ENCODE measurements at places on chromosomes 3 and 15.
A peak's percentile ranks its signal among the peaks of the same experiment; 100 is the strongest.

GRCh38 chr3:118067439-118067838 lies 967.2 kb downstream of the IGSF11 start:
- no peak for DNase-seq

- DNase-seq = no peak
These were observed 273.0 kb downstream of the PLCL2 start for GRCh38 chr3:17157713-17158112.

DNA sequence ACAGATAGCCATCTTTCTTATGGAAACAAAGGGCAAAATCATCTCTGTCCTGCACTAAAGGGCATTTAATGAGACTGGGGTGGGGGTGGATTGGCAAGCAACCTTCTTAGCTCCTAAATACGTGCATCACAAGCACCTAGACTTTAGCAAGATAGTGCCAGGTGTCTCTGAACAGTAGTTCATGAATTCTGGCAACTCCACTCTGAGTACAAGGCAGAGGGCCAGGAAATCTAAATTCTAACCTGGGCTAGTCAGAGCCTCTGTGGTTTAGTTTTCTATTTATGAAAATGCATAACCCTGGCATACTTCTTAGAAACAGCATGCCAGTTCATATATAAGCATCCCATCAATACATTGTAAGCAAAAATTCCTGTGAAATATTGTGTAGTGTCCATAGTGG lies 788.5 kb downstream of the MCTP2 start:
- no peak for DNase-seq

DNA sequence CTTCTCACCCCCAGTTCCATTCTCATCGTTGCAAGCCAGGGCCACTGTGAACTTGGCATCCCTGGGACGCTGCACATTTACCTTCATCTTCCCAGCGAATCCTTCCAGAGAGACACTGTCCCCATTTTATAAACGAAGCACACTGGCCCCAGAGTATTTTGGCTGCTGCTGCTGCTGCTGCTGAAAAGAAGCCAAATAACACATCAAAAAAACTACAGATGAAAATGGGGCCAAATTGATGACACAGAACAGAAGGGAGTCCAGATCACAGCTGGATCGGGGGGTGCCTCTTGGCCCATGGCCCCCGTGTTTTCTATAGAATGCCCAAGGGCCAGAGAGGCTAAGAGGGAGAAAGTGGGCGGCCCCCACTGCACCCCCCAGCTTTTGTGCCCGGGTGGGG lies 221.0 kb upstream of the IGF1R start:
- DNase-seq = no peak

DNA sequence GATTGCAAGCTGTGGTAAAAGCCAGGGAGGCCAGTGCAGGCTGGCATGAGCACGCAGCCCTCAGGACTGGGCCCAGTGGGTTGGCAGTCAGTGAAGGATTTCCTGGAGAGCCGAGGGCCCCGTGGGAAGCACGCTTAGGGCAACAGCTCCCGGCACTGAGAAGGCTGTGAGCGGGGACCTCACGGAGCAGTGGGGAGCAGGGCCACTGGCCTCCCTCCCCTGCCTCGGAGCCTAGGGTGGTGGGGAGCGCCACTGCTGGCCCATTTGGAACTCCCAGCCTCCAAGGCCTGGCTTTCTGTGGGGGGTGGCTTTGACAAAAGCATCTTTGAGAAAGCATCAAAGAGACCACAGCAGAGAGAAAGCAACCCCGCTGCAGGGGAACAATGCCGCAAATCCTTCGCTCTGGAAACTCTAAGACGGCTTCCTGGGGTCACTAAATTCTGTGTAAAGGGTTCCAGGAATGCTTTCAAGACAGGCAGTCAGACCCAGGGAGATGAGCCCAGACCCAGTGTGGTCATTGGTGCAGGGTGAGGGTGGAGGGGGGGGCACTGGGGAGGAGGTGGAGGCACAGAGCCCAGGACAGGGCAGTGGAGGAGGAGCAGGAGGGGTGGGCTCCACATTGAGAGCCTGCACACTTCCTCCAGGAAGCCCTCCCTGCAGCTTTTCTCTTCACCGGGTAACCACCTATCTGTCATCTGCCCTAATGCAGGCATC lies 9.5 kb upstream of the APBA2 start:
- no peak for DNase-seq

DNA sequence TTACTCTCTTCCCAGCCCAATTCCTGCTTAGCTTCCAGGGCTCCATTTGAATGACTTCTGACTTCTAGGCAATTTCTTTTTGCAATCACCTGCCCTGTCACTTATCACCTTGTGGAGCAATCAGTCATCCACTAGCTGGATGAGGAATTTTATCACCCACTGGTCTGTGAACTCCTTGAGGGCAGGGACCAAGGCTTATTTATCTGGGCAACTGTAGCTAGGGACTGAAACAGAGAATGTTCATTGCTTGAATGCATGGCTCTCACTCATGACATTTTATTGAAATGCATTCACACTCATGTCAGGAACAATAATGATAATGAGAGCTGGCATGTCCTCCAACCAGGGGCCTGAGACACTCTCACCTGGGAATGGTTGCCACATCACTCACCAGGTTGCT lies 15.5 kb downstream of the TNFAIP8L3 start:
- DNase-seq = no peak

DNA sequence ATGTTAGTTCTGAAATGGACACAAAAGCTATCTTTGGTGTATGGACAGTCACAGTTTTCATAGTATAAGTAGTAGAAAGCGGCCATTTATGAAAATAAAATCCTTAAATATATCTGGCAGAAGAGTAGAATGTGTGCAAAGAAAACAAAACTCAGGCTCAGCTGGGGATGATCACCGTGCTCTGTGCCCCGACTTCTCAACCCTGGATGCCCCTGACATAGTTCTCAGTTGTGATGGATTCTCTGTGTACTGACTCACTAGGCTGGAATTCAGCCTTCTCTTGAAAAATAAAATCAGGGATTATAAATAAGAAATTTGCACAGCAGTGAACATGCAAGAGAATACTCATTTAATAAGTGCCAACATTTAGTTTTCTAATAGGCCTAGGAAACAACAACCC lies 925.1 kb upstream of the NR2F2 start:
- no peak for DNase-seq

GRCh38 chr15:58432401-58432800 lies 610 bp downstream of the LIPC start:
- no peak for DNase-seq

GRCh38 chr3:69212411-69213160 lies 90.2 kb upstream of the LMOD3 start:
- no peak for DNase-seq

- DNase-seq = no peak
These were observed 15.9 kb downstream of the ARHGAP31 start for GRCh38 chr3:119310071-119310470.

DNA sequence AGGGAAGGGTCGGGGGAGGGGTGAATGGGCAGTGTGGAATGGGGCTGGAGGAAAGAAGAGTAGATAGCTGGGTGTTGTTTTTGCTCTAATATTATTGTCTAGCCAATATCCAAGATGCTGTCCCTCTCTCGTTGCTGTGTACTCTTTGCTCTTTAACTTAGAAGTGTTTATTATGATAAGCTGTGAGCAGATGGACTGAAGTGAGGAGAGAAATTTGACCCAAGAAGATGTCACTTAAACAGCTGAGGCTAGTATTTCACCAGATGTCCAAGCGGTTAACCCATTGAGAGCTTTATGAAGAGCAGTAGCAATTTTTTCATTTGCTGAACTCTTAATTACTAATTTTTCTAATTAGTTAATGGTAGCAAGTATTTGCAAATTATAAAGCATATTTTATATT lies 212.2 kb upstream of the TP63 start:
- DNase-seq = no peak

DNA sequence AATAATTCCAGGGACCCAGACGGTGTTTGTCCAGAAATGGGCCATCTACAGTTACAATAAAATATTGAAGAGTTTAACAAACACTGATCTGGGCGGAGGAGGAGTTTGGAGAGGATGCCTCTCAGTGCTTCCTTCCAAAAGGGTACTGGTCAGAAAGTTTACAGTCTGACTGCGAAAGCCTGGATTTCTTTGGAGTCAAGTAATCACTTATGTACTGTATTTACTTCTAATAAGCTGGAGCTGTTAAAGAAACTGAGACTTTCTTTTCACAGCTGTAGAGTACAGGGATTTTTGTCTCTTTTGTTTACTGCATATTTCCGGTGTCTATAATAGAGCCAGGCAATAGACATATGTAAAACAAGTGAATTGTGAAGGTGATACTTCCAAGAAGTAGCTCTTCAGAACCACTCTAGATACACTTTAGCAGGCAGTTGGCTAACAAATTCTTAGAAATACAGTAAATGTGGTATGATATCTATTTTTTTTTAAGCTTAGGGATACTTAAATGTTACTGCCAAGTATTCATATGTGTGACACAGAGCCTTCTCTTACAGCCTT lies 22.1 kb upstream of the NEO1 start:
- no peak for DNase-seq

DNA sequence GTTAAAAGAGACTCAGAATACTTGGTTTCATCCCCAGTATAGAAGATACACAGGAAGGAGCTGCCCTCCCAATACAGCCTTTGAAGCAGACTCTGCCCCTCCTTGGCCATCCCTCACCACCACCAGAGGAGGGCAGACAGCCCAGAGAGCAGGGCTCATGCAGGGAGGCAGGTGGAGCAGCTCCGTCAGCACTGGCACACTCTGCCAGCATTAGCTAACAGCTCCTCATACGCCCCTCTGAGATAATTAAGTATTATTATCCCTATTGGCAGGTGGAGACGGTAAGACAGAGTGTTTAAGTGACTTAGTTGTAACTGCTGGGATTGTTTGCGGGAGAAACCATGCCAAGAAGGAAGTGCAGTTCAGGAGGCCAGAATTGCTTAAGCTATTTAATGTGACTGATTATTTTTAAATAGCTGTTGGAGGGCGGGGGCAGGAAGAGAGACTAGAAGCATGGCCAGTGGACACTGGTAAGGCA lies 434.0 kb downstream of the EPHB1 start:
- peak; percentile 66 for DNase-seq

- no peak for DNase-seq
These were observed 488.3 kb upstream of the ALCAM start for GRCh38 chr3:104878395-104878794.

DNA sequence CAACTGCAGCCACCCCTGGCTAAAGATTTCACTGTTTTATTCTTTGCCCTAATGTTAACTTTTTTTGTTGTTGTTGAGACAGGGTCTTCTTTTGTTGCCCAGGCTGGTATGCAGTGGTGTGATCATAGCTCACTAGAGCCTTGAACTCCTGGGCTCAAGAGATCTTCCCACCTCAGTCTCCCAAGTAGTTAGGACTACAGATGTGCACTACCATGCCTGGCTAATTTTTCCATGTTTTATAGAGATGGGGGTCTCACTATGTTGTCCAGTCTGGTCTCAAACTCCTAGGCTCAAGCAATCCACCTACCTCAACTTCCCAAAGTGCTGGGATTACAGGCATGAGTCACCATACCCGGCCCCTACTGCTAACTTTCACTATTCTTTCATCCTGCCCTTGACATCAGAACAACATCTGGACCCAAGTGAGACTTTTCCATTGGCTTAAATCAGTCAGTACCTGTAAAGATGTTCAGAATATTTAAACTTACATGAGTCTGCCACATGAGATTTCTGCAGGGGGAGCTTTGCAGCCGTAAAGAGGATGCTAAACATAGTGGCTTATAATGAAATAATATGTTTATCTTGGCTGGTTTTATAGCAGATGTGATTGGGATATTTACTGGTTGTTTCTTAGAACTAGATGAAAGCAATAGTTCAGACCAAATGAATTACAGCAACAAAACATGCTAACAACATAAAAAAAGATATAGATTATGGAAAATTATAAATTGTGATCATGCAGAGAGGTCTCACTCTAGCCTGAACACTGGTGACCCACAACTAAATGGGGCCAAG lies 73.6 kb downstream of the HMG20A start:
- no peak for DNase-seq

DNA sequence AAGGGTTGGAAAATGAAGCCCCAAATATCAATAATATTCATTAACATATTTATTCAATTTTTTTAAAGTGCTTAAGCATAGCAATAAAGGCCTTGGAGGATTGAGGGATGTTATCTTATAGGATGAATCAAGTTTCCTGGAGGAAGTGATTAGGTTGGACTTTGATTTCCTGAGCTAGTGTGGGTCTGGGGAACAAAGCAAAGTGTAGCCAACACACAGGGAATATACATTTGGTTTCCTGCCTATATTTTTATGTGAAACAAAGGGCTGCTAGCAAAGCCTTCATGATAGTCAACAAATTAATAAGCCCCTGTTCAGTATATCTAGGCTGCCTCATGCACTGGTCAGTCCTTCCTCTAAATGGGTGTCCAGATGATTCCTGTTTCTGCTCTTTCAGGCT lies 261.1 kb upstream of the IL12A start:
- no peak for DNase-seq

- no peak for DNase-seq
These were observed 266.1 kb downstream of the SV2B start for GRCh38 chr15:91366111-91366510.

DNA sequence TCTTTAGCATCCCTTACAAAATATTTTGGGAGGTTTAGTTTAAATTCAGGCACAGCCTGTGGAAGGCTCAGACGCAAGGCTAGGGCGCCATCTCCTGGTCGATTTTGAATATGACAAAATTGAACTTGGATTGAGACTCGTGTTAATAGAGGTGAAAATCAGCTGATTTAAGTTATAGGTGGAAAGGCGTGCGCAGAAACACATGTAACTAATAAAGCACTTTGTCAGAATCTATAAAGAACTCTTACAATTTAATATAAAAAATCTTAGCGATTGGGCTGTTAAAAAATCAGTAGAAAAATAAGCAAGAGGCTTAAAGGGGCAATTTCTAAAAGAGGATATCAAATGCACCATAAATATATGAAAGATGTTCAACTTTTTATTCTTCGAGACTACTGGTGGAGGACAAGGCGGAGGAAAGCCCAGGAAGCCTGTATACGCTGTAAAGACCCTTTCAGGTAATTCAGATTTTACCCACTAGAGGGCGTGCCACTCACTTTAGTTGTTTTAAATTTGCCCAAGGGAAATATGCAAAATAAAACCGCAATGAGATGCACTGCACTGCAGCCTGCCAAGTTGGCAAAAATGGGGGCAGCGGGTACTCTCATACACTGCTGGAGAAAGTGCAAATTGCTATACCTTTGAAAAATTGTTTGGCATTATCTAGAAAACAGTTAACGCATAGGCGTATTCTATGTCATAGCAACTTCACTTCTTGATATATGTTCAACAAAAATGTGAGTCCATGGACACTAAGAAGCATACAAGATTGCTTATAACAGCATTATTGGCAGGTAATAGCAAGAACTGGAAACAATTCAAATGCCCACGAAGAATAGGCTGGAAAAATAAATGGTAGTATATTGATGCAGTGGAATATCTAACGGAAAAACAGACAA lies 64.7 kb downstream of the SLC30A4 start:
- peak; percentile 79 for DNase-seq

DNA sequence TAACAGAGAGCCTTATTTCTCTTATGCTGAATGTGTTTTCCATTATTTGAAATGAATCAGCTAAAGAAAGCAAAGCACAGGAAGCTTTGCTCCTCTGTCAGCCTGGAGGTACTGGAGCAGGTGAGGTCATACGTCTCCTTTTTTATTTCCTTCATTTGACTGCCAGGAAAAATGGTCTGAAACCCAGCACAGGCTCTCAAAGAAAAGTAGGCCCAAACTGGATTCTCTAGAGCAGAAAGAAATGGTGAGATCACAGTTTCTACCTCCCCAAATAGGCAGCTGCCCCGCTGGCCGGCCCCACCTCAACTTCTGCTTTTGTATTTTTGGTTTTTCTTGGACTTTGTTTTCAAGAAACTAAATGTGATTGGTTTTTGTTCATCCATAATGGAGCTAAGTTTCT lies 95.1 kb downstream of the RPL39L start:
- DNase-seq = no peak

- no peak for DNase-seq
These were observed 3.9 kb downstream of the SLC6A6 start for GRCh38 chr3:14406336-14406735.

GRCh38 chr3:45599984-45600650 lies 5.6 kb downstream of the LIMD1 start:
- no peak for DNase-seq
